Stimulated activated CD8-positive, alpha-beta memory T cell treated with anti-CD3 and anti-CD28 coated beads, Interleukin-4, amount 100 ng/mL, for 48 hours (primary cell): ENCODE measurements at places on chromosomes 11 and 22.

DNA sequence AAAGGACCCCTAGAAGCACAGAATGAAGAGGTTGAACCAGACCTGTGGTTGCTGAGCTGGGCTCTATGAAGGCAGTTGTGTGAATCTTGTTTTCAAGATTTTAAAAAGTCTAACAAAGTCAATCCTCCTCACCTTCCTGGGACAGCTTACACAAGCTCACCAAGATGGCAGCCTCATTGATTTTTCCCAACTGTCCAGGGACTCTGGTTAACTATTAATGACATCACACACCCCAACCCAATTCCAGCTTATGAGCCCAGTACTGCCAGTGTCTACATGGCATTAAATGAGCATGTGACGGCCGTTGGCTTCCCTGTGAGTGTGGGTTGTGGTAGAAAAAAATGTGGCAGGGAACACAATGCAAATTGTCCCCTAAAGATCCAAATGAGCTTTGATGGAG, 137.0 kb downstream of the CHST1 start:
- DNase-seq = no peak

DNA sequence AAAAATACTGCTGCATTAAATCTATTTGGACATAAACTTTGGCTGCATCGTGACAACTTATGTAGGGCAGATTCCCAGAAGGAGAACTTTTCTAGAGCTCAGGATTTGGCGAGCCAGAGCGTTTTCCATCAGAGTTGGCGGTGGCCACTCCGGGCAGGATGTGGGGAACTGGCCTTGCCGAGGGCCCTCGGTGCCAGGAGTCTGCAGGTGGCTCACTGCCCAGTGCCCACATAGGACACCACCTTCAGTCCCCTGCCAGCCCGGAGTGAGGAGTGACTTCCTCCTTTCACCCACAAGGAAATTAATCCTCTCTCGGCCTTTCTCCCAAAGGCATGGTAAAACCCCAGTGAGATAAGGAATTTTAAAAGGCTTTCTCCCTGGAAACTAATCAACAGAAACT, 1.6 kb upstream of the LGALS2 start:
- no peak for DNase-seq

GRCh38 chr11:15532432-15532831, 417.7 kb downstream of the INSC start:
- no peak for DNase-seq

GRCh38 chr11:12785901-12786300, 111.7 kb downstream of the TEAD1 start:
- DNase-seq = no peak

- DNase-seq = no peak
Observed at GRCh38 chr11:20762116-20762844, 92.9 kb downstream of the NELL1 start.

GRCh38 chr11:86395061-86395551, 20.4 kb downstream of the CCDC81 start:
- DNase-seq = no peak

DNA sequence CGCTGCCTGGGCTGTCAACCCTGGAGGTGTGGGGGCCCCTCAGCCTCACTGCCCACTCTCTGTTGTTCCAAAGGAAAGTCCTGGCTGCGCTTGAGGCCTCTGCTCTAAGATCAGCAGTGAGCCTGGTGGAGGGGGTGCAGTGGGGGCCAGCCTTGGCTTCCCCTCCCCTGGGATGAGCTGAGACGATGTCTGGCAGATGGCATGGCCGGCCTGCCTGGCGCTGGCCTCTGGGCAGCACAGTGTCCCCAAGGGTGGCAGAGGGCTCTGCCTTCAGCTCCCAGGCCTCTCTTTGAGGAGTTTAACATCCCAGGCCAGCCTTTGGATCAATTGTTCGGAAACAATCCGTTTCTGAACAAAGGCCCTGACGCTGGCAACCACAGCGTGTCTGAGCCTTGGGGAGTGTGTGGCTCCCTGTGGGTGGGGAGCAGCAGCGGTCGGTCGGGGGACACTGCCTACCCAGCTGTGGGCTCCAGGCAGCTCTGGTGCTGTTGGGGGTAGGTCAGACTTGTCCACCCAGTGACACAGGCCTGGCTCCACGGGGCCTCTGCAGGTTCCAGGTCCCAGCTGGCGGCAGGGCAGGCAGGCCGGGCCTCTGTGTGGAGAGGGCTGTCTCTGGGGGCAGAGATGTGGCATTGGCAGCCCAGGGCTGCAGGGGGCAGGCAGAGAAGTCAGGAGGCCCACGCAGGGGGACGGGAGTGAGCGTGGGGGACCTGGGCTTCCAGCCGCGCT, 12.1 kb downstream of the TSPAN4 start:
- DNase-seq = no peak

DNA sequence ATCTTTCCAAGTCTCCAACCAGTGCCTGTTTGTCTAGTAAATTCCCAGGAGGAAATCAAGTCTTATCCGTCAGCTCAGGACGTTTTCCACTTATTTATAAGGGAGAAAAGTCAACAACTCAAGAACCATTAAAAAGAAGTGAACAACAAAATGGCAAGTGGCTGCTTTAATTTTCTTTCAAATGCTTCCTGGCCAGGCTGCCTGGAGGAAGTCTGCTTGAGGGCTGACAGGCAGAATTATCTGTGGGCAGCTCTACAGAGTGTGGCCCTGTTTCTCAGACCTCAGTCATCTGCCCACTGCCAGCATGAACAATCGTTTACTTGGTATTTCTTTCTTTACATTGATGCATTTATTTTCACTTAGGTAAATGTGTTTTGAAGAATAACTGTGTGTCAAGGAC, 281.9 kb upstream of the ISX start:
- no peak for DNase-seq

GRCh38 chr11:119704849-119705248, 24.2 kb downstream of the NECTIN1 start:
- DNase-seq = no peak

DNA sequence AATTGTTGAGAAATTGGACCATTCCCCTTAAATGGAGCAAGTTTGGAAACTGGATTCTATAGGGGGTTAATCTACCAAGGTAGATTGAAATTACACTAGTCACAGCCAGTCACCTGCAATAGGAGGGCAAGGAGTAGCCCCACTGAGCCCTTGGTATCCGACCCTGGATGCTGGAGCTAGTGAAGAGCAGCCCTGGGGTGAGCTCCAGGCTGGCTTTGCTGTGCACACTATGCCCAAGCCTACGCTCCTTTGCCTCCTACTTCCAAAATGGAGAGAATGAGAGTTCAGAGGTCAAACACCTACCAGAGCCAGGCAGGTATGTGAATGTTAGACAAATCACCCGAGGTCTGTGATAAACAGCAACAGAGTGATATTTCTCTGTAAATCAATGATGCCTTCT, 23.7 kb downstream of the SNU13 start:
- DNase-seq = peak; percentile 21

GRCh38 chr11:11349870-11350337, 3.1 kb downstream of the CSNK2A3 start:
- DNase-seq = no peak

DNA sequence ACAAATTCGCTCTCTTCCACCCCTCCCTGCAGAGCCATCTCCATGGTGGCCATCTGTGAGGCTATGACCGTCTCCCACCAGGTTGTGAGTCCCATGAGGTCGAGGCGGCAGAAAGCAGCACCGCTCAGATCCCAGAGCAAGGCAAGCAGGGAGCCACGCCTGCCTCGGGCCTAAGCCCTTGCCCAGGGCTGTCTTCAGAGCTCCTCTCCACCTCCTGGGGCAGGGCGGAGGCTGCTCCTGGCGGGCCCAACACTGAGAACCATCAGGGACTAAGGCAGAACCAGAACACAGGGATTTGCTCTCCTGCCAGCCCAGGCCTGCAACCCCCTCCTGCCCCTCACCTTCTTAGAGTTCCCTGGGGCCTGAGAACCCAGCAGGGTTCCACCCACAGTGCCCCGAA, 80.9 kb upstream of the WNT11 start:
- no peak for DNase-seq

DNA sequence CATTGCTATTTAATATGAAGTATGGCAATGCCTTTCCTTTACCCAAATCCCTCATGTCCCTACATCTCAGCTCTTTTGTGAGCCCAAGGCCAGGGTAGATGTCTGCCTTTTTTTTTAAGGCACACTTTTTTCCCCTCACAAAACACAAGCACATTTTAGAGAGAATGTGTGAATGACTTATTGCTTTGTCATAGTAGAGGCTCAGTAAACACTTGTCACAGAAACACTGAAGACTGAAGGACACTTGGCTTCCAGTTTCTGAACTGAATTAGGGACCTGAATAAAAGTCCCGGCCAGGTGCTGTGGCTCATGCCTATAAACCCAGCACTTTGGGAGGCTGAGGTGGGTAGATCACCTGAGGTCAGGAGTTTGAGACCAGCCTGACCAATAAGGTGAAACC, 2.9 kb upstream of the SCGB2A2 start:
- DNase-seq = no peak

DNA sequence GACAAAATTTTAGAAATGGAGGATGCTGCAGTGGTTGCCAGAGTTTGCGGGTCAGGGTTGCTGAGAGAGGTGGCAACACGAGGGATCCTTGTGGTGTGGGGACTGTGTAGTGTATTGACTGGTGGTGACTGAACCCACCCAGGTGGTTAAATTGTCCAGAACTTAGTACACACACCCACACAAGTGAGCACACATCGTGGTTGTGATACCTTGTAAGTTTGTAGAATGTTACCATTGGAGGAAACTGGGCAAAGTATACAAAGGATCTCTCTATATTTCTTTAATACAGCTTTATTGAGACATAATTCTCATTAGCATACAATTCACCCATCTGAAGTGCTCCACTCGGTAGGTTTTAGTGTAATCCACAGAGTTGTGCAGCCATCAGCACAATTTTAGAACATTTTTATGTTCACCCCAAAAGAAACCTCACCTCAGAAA, 56.1 kb downstream of the MED15 start:
- peak; percentile 58 for DNase-seq
